NK-92 treated with Interleukin-12 subunit alpha and Interleukin-12 subunit beta, amount 100 ng/mL, for 24 hours (cell line): ENCODE measurements at places on chromosomes 3 and 15.

GRCh38 chr3:141929341-141929995 is 53.0 kb downstream of the ATP1B3 start:
- DNase-seq, result no peak

- DNase-seq, result no peak
These were observed 57.4 kb downstream of the LRTM1 start for GRCh38 chr3:54870423-54870822.

- DNase-seq, result no peak
These were observed 59.0 kb upstream of the MBNL1 start for GRCh38 chr3:152209776-152210175.

- DNase-seq, result no peak
These were observed 31.9 kb downstream of the CRTC3 start for GRCh38 chr15:90561344-90562244.

DNA sequence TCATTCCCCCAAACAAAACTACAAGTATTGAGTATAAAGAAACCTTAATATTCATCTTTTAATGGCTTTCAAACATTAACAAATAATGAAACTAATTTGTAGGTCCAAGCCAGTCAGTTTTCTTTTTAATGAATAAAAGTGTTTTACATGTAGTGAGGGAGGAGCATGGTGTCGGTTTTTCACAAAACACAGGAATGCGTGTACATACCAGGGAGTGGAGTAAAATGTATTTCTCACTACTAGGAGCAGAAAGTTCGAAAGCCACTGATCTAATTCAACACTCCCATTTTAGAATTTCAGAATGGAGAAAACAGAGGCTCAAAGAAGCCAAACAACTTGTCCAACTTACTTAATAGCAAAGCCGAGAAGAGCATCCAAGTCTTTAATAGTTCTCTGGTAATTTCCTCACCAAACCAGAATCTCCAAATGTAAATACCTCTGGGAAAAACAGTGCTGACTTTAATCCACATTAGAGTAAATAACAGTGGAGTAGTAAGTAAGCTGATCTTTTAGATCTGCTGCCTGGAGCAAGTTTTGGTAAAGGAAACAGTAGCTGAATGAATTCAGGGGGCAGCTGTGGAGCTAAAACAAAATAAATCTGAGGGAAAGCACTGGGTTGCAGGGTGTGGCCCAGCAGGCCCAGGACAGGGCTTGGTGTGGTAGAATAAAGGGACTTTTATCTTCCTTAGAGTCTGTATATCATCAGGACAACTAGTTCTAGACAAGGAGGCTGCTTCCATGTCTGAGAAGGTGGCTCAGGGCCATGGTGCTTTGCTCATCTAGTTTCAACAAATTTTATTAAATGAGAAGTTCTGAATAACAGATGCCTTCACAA is 7.9 kb downstream of the ANP32A start:
- DNase-seq, result no peak

- DNase-seq, result no peak
These were observed 239.8 kb downstream of the ITPR1 start for GRCh38 chr3:4732925-4733324.

DNA sequence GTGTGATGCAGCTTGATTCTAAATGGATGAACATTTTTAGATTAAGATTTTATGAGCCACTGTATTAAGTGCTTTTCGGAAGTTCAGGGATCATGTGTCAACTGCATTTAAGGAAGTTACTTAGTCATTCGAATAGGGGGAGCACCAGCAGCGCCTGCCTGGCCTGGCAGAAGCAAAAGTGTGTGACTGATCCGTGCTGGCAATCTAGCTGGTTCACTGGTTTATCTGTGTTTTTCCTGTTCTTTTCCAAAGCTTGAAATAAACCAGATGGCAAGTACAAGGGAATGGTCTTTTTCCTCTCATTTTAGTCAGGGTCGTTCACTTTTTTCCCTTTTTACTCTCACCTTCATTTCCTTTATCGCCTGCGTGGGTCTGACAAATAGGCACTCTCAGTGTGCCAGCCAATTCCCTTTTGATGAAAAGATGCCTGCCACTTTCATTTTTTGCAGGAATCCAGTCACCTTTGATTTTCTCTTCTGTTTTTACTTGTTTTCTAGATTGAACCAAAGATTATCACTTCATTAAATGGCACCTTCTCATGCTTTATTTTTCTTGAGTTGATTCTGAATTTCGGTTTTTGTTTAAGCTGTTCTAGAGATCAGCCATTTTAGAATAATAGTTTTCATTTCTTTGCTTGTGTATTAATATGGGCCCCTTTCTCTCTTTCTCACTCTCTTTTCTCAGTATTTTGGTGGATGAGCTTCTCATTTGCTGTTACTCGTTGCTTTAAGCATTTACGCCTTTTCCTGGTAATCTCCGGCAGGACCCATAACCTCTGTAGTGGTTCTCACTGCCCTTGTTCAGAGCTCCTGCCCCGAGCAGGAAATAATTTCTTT is 2.8 kb downstream of the ABHD2 start:
- no peak for DNase-seq

DNA sequence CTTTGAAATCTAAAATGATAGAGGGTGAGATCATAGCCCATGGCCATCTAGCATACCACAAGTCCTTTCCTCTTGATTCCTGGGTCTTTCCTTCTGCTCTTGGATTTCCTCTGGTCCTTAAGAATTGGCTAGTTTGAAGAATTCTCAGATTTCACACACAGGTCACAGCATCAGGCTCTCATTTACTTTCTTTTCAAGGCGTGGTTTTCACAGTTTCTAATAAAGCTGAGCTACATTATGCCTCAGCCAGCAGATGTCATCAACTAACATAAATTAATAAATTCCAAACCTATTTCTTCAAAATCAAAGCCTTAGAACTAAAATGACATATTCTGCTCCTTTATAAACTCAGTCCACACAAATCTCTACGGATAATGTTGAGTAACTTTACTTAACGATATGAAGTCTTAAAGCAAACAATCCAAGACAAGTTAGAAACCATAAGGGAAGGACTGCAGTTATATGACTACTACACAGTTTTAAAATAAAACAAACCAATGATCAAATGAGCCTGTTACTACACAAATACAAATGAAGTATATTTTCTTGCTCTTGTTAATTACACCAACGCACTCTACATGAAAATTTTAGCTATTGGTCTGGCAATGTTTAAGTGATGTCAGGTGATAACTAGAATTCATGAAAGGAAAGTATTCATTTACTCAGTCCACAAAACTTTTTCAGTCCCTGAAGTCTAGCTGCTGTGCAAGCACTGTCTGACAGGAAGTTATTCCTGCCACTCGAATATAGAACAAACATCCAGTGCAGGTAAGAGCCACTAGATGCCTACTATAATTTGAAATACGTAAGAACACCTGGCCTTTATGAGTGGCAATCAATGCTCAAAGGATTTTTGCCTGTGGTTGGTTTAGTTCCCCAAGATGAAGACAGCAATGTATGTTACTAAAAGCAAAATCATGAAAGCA is 9.2 kb downstream of the CCDC14 start:
- no peak for DNase-seq
